ENCODE measurements at places on chromosomes 16 and 17.
A peak's percentile ranks its signal among the peaks of the same experiment; 100 is the strongest.

DNA sequence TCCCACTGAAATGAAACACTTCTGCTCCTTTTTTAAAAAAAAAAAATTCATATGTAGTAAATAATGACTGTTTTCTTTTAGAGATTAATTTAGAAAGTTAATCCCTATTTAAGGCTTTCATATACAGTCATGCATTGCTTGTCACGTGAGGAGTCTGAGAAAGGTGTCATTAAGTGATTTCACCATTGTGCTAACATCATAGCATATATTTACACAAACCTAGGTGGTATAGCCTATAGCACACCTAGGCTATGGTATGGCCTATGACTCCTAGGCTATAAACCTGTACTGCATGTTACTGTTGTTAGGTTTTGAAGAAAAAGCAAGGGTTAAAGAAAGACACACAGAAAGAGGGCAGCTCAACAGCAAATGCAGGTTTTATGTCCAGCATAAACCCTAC lies 13.7 kb downstream of the PPY start:
- DNase-seq: no peak

- peak; percentile 61 for DNase-seq
Measured at GRCh38 chr17:38508954-38509771, 80.9 kb downstream of the ARHGAP23 start.

DNA sequence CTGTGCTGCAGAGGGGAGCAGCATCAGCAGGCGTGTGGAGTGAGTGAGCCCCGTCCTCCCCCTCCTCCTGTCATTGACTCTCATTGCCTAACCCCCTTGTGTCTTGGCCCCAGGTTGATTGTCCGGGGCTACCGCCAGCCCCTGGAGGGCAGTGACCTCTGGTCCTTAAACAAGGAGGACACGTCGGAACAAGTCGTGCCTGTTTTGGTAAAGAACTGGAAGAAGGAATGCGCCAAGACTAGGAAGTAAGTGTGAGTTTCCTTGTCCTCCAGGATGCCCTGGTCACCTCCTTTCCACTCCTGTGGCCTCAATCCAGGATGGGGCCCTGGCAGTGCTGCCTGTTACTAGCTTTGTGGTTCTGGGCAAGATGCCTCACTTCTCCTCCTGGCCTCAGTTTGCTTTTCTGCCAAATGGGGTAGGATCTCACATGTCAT lies 87.0 kb downstream of the ABCC1 start:
- no peak for DNase-seq

DNA sequence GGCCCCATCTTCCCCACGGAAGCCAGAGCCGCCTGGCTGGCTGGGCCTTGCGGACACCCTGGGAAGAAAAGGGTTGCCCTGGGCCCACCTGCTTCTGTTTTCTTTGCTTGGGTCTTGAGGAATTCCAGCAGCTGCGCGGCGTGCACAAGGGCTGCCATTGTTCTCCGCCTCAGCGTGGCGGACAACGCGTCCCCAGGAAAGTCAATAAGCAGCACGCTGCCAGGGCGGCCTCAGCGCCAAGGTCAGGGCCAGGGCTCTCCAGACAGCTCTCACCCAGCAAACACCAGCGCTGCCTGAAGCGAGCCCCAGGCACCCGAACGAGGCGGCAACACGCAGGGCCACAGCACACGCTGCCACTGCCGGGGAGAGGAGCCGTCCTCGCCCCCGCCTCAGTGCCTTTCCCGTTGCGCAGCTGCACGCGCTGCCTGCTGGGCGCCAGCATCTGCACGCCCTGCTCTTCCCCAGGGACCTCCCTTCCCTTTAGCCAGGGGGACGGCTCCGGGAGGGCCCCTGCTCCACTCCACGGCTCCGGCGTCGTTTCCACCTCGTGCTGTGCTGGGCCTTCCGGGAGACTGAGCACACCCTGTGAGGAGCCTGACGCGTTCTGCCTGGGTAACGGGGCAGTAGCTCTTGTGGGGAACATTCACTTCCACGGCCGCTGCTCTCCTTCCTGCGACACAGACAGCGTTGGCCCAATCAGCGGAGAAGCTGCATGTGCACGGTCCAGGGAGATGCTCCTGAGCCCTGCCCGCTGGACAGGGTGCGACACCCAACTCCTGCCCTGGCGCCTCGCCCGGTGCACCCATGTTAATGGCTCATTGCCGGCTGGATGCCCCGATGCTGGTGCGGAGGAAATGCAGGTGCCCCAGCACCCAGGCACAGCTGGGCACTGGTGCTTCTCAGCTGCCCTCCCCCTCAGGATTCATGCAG lies 57.8 kb downstream of the LMF1 start:
- no peak for DNase-seq

GRCh38 chr17:9233761-9234160 lies 212.5 kb downstream of the NTN1 start:
- DNase-seq: peak; percentile 42

Measured in right lobe of liver (tissue), 6 donors.